ENCODE measurements at places on chromosomes 3 and 15.
A peak's percentile ranks its signal among the peaks of the same experiment; 100 is the strongest.

- no peak for DNase-seq
These were observed 15.3 kb upstream of the ABHD17C start for GRCh38 chr15:80679804-80680175.

GRCh38 chr15:94000606-94001005 lies 230.8 kb upstream of the MCTP2 start:
- no peak for DNase-seq

GRCh38 chr3:118269537-118270125 lies 765.0 kb downstream of the IGSF11 start:
- DNase-seq = no peak

DNA sequence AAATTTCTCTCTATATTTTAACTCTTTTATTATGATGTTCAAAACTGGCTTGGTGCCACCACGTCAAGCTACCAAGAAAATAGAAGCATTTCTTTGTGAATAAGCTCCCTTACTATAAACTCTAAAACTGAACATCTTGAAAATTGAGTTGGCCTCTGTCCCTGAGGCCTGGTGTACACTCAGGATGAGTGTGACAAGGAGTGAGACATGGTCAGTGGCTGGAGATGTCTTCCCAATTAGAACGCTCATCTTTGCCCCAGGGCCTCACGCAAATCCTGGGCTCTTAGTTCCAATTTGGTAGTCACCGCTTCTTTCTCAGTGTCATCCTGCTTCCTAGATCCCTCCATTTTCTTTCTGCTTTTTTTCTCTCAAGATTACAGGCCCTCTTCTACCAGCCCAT lies 26.2 kb downstream of the SLC2A2 start:
- no peak for DNase-seq

GRCh38 chr15:74123131-74123429 lies 7.3 kb upstream of the ISLR2 start:
- DNase-seq = no peak

DNA sequence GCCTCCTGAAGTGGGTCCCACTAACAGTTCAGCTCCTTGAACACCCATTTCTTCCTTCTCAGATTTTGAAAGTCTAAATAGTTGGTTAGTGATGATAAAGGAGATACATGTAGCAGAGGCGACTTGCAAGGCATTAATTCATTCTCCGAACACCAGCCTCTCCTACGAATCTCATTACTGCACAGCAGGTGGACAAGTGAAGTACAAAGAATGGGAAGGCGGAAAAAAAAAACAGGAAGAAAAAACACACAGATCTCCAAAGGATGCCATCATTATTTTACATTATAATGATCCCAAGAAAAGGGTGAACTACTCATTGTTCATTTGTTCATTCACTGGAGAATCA lies 276.5 kb downstream of the MAGI1 start:
- DNase-seq = no peak

DNA sequence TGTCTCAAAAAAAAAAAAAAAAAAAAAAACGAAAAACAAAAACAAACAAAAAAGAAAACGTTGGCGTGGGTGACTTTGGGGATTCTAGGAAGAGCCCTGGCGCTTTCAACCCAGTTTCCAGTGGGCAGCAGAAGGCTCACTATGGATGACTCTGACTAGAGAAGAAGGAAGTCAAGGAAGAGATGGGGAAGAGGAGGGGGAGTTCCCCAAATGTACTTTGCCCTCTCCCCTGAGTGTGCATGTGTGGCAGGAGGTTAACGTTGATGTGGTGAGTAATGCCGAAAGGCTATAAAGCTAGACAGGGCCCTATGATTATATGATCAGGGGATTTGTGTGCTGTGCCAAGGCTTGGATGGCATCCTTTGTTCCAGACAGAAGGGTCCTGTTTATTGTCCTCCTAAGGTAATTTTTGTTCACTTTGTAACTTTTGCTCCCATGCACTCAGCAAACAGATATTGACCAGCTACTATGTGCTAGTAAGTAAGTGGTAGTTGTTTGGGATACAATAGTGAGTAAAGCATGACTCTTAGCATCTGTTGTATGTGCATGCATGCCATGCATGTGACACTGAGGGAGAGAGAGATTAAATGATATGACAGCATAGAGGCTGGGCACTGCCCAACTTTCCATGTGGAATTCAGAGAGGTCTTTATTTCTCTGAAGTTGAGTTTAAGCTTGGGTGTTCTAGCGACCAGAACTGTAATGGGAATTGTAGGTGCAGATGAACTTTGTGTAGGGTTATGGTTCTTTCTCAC lies 750 bp upstream of the HHLA2 start:
- no peak for DNase-seq

- DNase-seq = no peak
These were observed 60.5 kb downstream of the GABRB3 start for GRCh38 chr15:26712335-26712734.

DNA sequence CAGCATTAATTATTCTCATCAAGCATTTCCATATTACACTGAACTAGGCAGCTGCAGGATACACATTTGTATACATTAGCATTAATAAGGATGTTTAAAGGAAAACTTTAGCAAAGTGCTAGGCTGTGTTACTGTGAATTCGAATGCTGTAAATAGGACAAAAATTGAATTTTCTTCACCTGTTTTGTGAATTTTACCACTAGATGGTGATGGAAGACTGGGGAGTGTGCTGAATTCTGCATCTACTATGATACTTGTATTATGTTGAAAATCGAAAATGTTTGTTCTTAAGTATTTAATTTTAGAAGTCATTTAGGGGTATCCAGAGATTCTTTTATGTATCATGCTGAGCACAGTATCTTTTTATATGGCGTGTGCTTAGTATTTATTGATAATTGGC lies 12.3 kb upstream of the P2RY14 start:
- DNase-seq = no peak

GRCh38 chr3:178193846-178194245 lies 342.4 kb upstream of the KCNMB2 start:
- DNase-seq = no peak

GRCh38 chr3:153552887-153553604 lies 391.0 kb downstream of the RAP2B start:
- no peak for DNase-seq

GRCh38 chr15:98649472-98650416 lies 1.4 kb downstream of the IGF1R start:
- peak; percentile 55 for DNase-seq

DNA sequence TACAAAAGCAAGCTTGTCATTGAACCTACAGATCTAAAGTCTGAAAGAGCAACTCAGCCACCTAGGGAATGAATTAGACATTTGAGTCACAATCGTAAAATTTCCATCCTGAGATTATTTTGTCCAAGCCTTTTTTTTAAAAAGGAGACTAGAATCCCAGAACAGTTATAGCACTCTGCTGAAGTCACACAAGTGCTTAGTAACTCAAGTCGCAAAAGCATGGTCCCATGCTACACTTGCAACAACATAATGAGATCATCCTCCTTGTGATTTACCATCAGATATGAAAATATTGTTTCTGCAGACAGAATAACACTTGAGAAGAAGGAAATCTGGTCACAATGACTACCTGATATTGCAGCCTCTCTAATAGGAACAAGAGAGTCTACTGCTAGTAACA lies 106.7 kb downstream of the ZIC4 start:
- DNase-seq = no peak

- DNase-seq = no peak
These were observed 2.5 kb downstream of the EPHB3 start for GRCh38 chr3:184563941-184564684.

DNA sequence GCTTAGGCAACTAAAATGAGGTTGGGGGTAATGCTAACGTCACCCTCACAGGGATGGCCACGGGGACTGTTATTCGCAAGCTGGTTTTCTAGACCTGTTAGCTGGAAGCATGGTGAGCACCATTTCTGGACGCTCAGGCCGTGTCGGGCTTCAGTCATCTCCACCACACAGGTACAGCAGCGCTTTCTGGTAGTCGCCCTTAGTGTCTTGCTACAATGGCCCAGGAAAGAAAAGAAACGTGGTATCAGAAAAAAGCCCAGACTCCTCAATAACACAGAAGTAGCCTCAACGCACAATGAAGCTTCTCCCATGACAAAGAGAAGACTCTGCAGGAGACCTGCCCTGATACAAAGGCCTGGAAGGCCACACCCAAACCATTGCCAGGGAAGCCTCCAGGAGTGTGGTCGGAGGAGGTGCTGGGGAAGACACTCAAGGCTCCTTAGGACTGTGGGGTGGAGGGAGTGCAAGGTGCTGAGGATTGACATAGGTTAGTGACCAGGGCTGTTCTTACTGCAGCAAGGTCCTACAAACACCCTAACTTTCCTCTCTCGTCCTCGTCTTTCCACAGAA lies 50.2 kb downstream of the ANXA2 start:
- no peak for DNase-seq

DNA sequence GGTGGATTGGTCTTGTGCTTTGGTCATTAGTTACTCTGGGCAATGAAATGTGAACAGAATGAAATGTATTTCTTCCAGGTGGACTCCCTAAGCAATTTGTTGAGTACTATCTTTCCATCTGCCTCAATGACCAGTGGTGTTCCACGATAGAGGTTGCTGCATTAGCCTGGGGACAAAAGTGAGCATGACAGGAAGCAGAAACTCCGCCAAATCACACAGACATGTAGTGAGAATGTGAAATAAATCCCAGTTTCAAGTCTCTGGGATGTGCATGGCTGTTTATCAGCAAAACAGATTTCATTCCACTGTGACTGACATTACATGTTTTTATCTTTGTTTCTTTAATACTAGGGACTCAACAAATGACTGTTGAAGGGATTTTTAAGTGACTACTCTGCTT lies 63.3 kb upstream of the DCBLD2 start:
- no peak for DNase-seq

- no peak for DNase-seq
These were observed 33.6 kb upstream of the ETV5 start for GRCh38 chr3:186142393-186142932.

GRCh38 chr15:90035840-90036230 lies 34.7 kb downstream of the ZNF710 start:
- DNase-seq = no peak

- no peak for DNase-seq
These were observed 80.3 kb upstream of the FLNB start for GRCh38 chr3:57927916-57928315.

GRCh38 chr3:194084284-194084683 lies 51.7 kb upstream of the HES1 start:
- DNase-seq = no peak

- DNase-seq = no peak
These were observed 12.1 kb downstream of the SEMA3F start for GRCh38 chr3:50167069-50167840.

- no peak for DNase-seq
These were observed 556.4 kb upstream of the CCDC54 start for GRCh38 chr3:106820726-106821362.

GRCh38 chr3:170421111-170421641 lies 2.5 kb downstream of the CLDN11 start:
- no peak for DNase-seq

DNA sequence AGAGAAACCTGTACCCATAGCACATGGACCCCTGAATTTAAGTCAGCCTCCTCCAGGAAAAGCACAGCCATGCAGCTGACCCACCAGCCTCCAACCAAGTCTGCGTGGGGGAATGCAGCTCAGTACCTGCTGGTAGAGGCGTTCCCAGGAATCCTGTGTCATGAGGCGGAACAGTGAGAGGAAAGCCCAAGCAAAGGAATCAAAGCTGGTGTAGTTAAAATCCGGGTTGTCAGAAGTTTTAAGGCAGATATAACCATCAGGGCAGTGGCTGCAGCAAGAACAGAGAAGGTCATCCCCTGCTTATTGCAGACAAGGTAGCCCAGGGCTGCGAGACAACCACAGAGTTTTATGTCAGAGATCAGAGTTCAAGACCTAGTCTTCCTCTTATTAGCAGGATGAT lies 59.1 kb downstream of the SCN10A start:
- no peak for DNase-seq

GRCh38 chr3:104939196-104939595 lies 427.5 kb upstream of the ALCAM start:
- no peak for DNase-seq

GRCh38 chr3:187104933-187105332 lies 34.4 kb downstream of the RPL39L start:
- DNase-seq = no peak

DNA sequence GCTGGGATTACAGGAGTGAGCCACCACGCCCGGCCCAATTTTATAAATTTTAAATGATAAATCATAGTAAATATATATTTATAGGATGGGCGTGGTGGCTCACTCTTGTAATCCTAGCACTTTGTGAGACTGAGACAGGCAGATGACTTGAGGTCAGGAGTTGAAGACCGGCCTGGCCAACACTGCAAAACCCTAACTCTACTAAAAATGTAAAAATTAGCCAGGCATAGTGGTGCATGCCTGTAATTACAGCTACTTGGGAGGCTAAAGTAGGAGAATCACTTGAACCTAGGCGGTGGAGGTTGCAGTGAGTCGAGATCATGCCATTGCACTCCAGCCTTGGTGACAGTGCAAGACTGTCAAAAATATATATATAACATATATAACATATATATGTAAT lies 26.4 kb downstream of the MFN1 start:
- no peak for DNase-seq

DNA sequence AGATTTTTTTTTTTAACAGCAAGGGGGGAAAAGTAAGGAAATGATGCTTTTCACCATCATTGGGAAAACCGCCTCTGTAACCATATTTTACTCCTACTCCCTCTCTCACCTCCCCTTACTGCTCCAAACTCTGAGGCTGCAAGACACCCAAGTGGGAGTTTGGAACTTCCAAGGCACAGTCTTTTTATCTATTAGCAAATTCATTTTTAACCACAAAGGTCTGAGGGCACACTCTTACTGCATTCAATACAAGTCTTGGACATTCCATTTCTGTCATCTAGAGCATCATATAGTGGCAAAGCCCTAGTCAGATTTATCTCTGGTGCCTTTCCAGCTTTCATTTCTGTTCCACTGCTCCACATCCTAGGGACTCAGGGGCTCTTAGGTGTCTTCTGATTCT lies 13.2 kb downstream of the FAM162A start:
- no peak for DNase-seq

DNA sequence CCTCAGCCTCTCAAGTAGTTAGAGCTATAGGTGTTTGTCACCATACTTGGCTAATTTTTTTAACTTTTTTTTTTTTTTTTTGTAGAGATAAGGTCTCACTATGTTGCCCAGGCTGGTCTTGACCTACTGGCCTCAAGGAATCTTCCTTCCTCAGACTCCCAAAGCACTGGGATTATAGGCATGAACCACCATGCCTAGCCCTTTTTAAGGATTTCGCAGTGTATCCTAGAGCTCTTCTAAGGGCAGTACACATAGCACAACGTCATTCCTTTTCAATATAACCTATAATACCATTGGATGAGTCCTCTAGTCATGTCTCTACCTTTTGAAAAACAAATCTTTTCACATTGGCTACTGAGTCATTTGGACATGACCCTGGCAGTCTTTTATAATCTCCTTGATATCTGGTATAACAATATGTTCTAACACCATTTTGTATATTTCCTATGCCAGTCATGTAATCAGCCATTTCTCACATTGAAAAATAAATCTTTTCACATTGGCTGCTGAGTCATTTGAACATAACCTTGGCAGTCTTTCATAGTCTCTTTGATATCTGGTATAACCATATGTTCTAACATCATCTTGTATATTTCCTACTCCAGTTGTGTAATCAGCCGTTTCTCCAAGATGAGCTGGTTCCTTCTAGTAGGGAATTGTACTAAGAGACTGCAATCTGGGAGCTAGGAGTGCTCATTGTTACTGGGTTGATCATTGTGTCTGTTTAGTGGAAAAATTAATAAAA lies 944.7 kb downstream of the MCTP2 start:
- no peak for DNase-seq
